ENCODE measurements at places on chromosomes 7 and 10.

- no peak for DNase-seq
These were observed 27.8 kb downstream of the MRC1 start for GRCh38 chr10:17836942-17837341.

DNA sequence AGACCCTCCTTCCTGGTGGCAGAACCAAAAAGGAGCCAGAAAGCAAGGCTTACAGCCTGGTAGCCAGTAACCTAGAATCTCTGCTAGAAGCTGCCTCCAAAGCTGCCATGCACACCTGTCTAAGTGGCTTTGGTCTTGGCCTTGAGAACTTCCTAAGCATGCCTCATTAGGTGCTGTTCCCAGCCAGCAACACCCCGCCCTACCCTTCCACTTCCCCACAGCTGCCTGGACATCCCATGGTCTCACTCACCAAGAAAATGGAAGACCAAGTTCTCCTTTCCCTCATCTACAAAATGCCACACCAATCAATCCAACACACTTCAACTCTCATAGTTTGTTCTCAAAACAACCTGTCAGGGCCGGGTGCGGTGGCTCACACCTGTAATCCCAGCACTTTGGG, 4.2 kb downstream of the PSAP start:
- DNase-seq, result no peak

GRCh38 chr10:115003396-115003795, 65.4 kb downstream of the TRUB1 start:
- DNase-seq, result no peak

GRCh38 chr7:31456646-31457368, 57.1 kb upstream of the ITPRID1 start:
- DNase-seq, result no peak

GRCh38 chr7:39272111-39272510, 294.1 kb upstream of the YAE1 start:
- no peak for DNase-seq
